ENCODE measurements at places on chromosomes 13 and 19.

- DNase-seq: no peak
Observed at GRCh38 chr19:38055010-38055409, 148.0 kb downstream of the SIPA1L3 start.

DNA sequence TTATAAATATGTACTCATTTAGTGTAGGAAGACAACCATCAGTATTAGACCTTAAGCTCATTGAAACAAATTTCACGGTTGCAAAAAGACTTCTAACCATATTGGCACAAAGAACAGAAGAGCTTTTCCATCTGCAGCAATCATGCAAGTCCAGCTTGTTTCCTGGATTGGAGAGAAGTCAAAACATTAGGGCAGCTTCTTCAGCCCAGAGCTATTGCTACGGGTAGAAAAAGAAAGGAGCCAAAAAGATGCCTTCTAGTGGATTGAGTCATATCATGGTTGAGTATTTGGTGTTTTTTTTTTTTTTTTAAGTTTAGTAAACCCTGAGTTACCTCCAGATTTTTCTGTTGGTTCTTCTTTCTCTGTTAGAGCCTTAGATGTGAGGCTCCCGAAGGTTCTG is 99.8 kb downstream of the WDFY2 start:
- no peak for DNase-seq

GRCh38 chr13:46636451-46636850 is 83.5 kb downstream of the LRCH1 start:
- DNase-seq: no peak

DNA sequence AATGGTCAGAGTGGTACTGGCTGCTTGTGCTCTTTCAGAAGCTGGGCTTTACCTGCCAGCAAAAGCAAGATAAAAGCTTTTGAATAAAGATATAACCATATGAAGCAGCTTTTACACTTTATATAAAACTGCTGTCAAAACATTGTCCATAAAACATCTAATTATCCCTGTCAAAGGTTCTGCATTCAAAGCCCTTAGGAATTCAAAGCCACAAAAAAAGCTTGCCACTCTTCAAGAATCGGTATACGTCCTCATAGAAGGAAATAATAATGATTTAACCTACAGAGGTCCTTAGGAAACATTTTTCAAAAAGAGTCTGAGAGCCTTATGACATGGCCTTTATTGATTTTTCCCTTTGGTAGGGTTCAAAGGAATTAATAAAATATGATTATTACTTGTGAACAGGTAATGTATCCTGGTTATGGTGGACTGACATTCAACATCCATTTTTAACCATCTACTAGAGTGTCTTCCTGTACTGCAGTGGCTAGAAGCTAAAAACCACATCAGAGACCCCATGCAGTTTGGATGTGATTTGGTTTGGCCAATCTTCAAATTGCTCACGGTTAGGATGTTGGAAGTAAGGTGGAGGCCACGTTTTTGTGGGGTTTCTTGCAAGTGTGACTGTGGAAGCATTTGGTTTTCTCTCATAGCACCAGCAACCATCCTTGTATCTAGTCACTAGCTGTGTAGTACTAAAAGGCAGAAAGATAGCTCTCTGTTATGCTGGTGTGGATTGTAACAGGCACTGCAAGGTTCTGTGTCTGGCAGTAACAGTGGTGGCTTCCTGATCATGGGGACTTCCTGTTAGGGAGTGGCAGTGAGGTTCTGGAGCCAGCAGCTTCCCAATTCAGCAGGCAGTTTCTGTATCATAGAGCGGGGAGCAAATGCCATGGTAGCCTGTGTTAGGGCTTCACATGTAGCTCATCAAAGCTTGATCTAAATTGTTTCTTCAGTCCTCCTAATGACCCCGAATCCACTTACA is 441.5 kb downstream of the DIAPH3 start:
- no peak for DNase-seq

- DNase-seq: no peak
Observed at GRCh38 chr13:93244141-93244917, 17.7 kb downstream of the GPC6 start.

GRCh38 chr19:54199401-54199800 is 1.3 kb upstream of the RPS9 start:
- DNase-seq: no peak

- DNase-seq: no peak
Observed at GRCh38 chr13:52804202-52804641, 44.2 kb downstream of the PCDH8 start.

DNA sequence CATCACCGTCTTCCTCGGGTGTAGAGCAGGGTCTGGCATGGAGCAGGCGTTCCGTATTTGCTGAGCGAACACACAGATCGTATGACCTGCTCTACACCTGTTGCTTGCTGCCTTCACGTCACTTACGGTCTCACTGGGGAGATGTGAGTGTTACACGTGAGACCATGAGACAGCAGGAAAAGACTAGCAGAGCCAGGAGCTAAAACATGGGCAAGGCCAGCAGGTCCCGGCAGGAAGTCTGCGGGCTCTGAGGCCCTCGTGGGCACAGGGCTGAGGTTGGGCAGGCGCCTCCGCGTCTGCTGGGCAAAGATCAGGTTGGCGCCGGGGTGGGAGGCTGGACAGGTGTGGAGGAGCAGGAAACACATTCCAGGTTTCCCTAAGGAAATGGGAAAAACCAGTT is 19.7 kb upstream of the GTF3A start:
- no peak for DNase-seq

DNA sequence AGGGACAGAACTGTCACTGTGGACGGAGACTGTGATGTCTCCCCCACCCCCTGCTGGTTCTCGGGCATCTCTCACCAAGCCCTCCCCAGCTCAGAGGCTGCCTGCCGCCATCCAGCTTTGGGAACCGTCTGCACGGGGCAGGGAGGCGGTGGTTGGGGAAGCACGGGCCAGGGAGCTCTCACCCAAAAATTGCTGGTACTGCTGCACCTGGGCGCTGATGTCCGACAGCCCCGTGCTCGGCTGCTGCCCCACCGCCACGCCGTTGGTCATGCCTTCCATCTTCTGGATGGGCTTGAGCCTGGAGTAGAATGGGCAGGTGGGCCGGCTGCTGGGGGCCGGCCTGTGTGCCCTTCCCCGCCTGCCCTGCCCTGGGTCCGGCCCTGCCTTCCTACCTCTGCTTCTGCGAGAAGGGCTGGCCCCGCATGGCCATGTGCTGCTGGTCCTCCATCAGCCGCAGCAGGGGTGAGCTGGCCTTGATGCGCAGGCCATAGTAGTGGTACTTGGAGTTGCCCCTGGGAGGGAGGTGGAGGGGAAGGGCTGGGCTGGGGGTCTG is 16.1 kb downstream of the DCAF15 start:
- DNase-seq: no peak

DNA sequence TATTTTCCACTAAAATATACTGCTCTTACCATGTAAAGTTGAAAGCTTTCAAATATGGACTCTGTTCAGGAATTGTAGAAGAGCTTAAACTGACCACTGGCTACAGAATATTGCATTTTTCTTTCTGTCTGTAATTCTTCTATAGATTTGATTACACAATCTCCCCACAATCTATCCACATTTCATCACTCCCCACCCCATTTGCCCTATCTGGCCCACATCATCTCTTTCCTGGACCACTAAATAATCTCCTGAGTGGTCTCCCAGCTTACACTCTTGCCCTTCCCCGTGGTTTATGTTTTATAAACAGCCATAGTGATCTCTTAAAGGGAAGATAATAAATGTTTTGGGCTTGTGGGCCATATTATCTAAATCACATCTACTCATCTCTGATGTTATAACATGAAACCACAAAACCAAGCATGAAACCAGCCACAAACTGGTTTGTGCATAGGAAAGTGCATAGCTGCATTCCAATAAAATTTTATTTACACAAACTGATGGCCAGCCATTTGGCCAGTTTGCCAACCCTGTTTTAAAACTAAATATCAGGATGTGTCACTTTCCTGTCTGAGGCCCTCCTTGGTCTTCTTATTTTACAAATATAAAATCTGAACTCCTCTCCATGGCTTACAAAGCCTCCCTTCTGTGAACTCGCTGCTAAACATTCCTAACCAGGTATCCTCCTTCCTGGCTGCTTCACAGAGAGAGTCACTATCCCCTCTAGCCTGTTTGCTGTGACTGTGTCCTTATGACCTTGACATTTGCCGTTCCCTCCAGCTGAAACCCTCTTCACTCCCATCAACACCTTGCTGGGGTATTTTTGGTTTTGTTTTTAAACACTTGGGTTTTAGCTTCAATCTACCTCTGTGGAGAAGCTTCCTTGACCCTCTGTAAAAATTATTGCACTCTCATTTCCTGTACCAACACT is 500.9 kb downstream of the GPC6 start:
- no peak for DNase-seq

GRCh38 chr19:13012690-13013608 is 17.7 kb downstream of the NFIX start:
- DNase-seq: no peak

- DNase-seq: no peak
Observed at GRCh38 chr19:7199613-7200533, 94.3 kb downstream of the INSR start.

GRCh38 chr19:10088949-10089554 is 2.9 kb downstream of the SHFL start:
- no peak for DNase-seq

Measured in NCI-H446 (cell line).